ENCODE measurements at places on chromosomes 1 and 21.

GRCh38 chr21:45942755-45943629 is 38.6 kb upstream of the COL6A1 start:
- DNase-seq = no peak

GRCh38 chr21:35075546-35075945 is 26.4 kb upstream of the RUNX1 start:
- no peak for DNase-seq

DNA sequence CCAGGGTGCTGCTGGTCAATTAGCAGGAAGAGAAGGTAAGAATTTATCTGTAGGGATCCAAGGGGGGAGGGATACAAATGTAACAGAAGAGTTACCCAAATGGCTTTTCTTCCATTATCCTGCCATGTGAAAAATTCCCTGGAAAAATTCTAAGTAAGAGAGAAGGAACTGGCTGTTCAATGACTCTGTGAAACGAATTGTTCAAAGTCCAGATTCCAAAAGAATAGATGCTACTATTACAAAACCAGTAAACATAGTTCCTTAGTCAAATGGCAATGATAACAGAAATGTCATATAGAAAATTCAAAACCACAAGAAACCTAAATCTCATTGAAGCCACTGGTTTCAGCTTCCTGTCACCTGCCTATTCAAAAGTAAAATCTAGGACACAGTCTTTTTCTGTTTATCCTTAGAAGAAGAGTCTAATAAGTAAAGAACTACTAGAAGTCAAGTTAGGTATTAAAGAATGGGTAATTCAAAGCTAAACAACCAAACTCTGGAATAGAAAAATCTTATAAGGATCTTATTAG is 102.6 kb downstream of the ZNF644 start:
- DNase-seq = no peak

GRCh38 chr1:115879977-115880376 is 39.1 kb upstream of the NHLH2 start:
- no peak for DNase-seq

- no peak for DNase-seq
These were observed 33.3 kb downstream of the EXTL2 start for GRCh38 chr1:100861379-100861778.

DNA sequence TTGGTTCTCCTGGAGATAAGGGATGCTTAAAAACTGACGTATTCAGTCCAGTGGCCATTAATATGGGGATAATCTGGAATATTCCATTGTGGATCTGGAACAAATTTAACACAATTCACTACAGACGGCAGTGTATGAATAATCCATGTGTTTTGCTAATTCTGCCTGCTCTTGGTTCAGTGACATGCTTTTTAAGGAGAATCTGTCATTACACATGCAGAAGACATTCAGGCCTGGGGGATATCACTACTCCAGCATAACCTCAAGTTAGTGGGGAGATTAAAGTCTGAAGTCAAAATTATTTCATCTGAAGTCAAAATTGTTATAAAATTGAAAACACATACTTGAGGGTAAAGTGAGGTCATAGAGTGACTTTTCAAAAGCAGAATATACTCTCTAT is 789.3 kb downstream of the USP25 start:
- no peak for DNase-seq

- DNase-seq = peak; percentile 37
These were observed at the start of gene RPS6KA1 for GRCh38 chr1:26529655-26530409. Gene RPS6KA1 (plus strand): TSS chr1:26529761. CDS start chr1:26529921, 160 bp downstream.

DNA sequence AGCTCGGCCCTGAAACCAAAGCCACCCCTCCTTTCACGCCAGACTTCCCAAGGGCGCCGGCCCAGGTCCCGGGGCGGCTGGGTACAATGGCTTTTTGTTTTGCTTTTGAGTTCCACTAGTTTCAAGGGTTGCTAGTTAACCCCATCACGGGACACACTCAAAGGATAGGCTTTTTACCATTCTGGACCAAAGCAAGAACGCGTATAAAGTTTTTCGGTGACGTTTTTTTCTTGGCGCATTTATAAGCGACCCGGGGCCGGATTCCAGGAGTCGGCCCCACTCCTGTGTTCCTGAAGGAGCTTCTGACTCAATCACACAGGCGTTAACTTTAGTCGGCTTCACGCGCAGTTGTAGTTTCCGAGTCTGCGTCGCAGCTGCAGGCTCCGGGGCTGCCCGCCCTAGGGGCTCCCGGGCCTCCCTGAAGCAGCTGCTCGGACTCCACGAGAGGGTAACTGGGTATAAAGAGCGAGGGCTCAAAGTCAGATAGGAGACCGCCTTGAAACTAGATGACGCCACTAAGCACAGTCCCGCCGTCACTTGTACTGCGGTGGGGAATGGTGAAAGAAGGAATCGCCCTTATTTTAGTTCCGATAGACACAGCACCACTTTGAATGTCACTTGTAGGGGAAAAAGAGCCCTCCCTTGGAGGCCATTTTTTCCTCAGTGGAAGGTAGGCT is 707 bp upstream of the KLHL21 start:
- DNase-seq = peak; percentile 57

DNA sequence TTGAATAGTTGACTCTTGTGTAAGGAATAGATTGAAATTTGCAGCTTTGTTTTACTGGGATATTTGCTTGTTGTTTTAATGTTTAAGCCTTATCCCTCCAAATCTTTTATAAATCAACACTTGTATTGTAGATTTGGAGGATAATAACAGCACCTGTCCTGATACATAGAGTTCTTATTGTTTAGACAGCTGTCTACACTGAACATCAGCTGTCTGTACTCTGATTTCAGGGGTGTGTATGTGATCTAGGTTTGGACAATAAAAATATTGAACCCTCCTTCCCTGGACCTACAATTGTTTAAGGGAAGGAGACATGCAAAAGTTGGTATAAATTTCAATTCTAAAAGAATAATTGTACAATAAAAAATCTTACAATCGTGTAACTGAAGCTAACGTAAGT is 48.3 kb upstream of the DPH5 start:
- no peak for DNase-seq

DNA sequence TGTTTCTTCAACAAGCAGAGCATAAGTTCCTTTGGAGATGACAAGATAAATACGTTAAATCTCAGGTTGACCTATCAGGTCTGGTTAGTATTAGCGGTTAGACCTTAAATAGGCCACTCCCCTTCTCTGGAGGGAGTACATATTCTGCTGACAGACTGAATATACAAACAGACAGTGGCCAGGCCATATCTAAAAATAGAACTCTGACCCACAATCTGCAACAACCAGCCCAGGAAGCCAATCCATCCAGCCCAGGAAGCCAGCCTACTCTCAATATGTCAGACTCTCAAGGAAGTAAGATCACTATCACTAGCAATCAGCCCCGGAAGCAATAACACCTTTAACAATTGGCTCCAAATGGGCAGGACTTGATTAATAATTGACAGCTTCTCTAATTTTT is 6.7 kb downstream of the IL20 start:
- DNase-seq = no peak

- no peak for DNase-seq
These were observed 6.4 kb downstream of the GSTM5 start for GRCh38 chr1:109718495-109718894.

GRCh38 chr1:25131794-25132193 is 100.5 kb downstream of the SYF2 start:
- no peak for DNase-seq

DNA sequence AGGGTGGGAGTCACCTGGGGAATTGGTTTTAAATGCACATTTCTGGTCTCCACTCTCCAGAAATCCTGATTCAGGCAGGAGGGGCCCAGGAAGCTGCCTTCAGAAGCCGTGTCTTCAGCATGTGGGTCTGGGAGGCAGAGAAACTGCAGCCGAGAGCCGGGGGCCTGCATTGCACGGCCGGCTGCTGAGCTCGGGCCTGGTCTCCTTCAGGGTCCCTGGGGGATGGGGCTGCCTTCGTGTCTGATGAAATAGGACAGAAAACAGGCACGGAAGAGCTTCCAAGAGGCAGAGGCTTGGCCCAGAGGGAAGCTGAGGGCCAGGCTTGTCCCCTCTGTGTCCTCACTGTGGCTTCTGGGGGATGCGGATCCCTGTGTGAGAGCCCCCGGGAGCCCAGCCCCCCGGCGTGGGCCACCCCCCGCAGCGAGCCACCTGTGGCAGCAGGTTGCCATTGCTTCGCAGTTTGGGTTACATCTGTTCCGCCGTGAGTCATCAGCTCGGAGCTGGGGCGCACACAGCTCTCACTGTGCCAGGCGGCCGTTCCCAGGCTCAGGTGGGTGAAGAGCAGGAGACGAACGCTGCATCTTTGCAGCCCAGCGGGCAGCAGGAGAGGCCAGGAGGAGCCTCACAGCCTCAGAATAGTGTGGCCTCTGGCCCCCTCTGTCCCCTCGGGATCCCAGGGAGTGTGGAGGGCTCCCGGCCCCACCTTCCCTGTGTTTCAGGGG is 72.4 kb downstream of the AJAP1 start:
- no peak for DNase-seq

DNA sequence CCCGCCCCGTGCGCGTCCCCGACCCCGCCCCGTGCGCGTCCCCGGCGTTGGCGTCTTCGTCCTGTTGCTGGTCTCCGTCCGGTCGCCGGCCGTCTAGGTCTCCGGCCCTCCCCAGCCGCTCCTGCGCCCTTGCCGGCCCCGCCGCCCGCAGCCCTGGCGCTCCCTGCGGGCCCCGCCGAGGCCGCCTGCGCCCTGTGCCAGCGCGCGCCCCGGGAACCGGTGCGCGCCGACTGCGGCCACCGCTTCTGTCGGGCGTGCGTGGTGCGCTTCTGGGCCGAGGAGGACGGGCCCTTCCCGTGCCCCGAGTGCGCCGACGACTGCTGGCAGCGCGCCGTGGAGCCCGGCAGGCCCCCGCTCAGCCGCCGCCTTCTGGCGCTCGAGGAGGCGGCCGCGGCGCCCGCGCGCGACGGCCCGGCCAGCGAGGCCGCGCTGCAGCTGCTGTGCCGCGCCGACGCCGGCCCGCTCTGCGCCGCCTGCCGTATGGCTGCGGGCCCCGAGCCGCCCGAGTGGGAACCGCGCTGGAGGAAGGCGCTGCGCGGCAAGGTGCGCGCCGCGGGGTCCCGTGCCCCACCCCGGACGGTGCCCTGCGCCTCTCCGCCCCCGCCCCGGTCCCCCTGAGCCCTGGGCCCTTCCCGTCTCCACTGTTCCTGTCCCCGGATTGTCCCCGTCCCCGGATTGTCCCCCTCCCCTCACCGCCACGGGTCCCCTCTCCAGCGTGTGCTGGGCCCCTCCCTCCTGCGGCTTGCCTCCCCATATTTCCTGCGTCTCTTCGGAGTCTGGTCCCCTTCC is at the start of gene RNF187:
TSS of gene RNF187 (plus strand) at position 47 of the 789 bp plus-strand sequence.
- peak; percentile 80 for DNase-seq

- DNase-seq = no peak
These were observed 637.3 kb downstream of the USP25 start for GRCh38 chr21:16367079-16367478.

DNA sequence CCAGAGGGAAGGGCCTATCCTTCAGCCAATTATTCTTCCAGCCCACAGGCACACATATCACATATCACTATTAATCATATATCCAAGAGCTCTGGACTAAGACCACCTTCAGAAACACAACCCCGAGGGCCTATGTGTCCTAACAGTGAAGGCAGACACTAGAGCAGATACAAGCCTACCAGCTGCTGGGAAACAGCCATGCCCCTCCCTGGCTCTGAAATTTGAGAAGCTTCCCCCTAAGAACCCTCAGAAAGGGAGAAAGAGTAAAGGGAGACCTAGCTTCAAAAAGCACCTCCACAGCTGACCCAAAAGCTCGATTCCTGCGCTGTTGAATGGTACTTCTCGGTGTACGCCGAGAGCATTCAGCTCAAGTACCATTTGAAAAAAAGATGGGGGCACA is 17.4 kb downstream of the CNN3 start:
- no peak for DNase-seq

DNA sequence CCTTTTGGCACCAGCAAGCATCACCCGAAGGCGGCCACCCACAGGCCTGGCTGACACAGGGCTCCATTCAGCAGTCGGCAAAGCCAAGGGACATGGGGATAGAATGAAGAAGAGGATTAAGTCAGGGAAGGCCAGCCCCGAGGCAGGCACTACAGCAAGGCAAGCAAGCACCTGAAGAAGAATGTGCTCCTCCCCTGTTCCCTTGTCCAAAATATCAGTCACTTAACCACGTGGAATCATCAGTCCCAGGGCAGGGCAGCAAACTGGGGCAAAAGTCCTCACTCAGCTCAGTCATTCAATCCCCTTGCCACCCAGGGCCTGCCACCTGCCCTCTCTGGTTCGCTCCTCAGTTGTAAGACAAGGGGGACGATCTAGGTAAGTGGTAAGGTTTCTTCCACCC is 9.3 kb downstream of the KANK4 start:
- DNase-seq = no peak

- DNase-seq = no peak
These were observed 10.8 kb downstream of the PIGP start for GRCh38 chr21:37061926-37062592.

DNA sequence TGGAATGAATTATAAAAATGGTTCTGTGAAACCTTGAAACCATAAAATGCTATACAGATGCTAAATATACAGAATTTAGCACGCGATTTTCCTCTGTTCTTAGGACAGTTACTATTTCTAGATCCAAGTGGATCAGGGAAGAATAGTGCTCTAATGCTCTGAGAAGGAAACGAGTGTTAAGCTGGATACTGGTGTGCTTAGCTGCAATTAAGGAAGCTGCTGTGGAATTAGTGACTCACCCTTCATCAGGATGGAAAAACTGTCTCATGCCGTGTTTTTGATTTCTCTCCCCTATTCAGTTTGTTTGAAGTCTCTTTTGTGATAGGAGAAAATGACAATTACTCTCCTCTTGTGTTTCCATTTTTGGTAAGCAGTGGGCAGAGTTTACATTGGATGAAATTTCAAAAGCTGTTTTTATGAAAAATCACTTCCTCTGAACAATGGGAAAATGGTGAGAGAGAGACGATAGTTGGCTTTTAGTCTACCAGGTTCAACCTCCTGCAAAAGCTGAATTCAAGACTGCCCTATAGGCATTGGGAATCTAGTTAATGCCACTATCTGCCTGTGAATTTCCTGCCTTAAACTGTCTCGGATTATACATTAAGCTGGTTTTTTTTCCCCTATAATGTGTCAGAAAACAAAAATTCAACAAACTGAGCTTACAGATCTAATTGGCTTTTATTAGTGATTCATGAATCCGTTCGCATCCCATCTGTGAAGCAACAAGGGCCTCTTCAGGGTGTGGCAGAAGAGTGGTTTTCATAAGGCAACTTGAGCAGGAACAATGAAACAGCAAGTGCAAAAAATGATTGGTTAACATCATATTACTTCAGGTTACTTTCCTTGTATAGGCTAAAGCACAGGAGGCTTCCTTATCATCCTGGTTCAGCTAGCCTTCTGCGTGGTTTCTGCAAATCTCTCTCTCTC is 179.8 kb downstream of the ST6GALNAC3 start:
- no peak for DNase-seq

- no peak for DNase-seq
These were observed 253.1 kb upstream of the ADGRL4 start for GRCh38 chr1:79259390-79260336.

DNA sequence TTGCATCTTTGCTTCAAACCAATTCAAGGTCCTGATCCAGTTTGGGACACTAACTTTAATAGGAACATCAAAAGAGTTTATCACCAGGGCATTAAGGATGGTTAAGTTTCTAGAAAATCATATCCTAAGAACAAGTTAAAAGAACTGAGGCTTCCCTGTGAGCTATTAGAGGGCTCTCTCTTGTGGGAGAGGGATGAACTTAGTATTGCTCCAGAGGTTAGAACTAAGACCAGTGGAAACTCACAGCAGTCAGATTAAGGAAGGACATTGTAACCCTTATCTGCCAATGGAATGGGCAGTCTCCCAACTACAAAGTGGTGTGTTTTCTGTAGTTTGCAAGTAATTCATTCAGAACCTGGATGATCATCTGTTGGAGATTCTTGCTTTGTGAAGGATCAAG is 36.8 kb downstream of the UBE2U start:
- no peak for DNase-seq
